ENCODE measurements at places on chromosomes 7 and 10.

DNA sequence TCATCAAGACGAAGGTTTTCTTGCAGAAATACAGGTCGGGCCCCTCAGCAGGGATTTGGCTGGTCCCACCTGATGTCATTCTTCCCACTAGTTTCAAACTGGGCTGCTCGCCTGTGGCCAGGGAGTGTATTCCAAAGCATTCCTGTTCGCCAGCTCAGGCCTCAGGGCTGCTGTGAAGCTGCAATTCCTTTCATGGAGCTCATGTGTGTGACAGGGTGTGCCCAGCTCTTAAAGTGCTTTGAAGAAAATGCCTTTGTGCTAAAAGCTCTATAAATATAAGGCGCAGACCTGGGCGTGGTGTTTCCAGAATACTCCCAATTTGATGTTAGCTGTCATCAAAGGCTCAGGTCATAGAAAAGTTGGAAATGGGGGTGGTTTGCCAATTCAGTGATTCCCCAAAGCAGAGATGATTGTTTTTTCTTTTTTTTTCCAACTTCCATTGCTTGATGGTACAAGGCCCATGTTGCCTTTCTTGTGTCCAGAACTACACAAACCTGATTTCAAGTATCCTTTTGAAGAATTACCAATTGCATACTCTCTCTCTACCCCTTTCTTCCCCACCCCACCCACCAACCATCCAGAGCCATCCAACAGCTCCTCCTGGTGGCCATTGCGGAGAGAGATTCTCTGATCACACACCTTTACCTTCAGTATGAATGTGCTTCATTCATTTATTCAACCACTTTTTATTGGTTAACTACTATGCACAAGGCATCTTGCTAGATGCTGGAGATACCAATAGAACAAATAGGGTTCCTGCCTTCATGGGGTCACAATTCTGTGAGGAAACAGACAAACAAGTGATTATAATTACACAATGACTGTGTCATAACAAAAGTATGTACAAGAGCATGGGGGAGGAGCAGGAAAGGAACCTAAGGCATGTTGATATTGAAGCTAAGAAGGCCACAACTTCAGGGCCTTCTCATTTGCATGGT, 297.3 kb upstream of the LYZL1 start:
- peak; percentile 6 for DNase-seq

GRCh38 chr10:34538281-34538829, 276.7 kb downstream of the PARD3 start:
- DNase-seq: no peak

DNA sequence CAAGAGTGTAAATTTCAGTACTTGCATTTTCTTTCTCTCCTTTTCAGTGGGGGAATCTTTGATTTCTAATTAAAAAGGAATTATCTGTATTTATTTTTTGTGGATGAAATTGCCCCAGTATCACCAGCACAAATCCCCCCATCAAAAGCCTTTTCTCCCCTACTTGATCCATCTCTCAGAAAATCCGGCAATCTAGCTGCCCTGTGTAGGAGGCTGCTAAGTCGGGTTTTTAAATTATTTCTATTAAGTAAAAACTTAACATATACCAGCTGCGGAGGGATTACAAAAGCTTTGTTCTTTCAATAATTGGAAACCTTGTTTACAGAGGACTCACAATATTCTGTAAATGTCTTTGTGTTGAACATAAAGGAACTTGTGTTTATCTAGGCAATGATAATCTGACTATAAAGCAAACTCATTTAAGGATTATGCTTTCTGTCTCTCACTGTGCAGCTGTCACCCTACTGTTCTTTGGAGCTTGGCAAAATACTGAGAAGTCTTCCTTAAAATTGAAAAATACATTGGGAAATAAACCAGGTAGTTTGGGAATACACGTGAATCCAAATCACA, 177.4 kb upstream of the PRR15 start:
- DNase-seq: no peak

- no peak for DNase-seq
Measured at GRCh38 chr10:20922033-20922432, 24.9 kb upstream of the NEBL start.

DNA sequence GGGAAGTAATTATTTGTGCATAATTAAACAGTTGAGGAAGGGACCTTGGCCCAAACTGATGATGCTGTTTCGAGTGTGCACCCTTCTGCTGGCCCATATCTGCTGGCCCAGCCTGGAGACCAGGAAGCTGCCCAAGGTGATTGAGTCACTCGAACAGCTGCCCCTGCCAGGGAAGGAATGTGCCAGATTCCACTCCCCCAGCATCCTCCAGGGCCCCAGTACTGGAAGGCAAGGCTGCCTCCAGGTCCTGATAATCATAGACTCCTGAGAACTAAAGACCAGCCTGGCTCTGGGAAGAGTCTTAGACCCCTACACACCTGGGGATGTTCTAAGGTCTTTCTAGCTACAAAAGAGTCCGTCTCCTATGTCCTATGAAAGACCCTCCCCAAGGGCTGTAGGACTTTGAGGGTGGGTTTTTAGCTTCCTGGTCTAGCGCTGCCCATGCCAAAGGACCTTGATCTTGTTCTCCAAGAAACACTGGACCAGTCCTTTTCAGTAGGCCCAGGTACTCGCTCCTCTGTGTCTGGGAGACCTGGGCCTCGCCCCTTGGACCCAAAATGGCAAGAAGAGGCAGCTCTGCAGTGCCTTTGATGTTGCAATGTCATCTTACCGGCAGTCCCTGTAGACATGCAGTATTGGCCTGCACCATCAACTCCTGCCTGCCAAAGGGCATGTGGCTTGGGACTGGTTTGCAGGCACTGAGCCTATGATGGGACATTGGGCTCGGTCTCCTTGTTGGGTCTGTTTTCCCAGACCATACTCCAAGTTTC, 103.2 kb upstream of the GPR26 start:
- no peak for DNase-seq

- no peak for DNase-seq
Measured at GRCh38 chr7:48611993-48612392, 312.4 kb upstream of the CDC14C start.

DNA sequence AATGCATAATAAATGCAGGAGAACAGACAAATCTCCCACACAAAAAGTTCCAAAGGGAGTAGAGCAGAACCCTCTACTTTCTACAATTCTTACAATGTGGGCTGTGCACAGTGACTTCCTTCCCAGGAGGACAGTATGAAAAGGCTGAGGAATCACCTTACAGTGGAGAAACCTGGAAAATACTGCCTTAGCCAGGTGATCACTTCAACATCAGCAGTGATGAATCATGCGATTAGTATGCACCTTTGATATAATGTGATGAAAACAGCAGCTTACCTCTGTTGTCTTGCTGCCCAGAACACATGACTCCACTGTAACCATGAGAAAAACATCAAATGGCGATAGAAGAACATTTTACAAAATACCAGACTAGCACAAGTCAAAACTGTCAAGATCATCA, 329.7 kb upstream of the POM121L12 start:
- DNase-seq: no peak

DNA sequence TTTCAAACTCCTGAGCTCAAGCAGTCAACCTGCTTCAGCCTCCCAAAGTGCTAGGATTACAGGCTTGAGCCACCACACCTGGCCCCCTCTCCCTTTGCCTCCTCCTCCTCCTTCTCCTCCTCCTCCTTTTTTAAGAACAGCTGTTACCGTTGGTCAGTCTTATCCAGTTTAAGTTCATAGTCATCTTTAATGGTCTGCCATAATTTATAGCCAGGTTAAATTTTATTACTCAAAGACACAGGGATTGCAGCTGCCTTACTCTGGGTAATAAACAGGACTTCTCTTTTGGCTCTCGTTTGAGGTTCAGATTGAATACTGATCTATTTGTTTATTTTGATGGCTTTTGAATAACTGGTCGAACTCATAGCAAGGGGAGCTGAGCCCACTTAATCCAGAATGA, 35.2 kb downstream of the ATOH7 start:
- no peak for DNase-seq

DNA sequence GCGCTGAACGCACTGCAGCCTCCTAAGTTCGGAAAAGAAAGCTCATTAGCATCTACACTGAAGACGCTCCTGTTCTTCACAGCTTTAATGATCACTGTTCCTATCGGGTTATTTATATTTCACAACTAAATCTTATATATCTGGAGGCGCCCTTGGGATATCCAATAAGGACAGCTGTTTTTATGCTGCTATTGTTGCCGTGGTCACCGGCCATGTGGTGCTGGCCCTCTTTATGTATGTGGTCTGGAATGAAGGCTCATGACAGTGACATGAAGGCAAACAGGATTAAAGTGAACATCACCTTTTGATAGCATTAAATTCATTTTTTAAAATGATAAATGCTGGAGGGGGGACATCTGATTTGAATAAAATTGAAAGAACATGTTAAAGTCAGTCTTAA, 8.8 kb downstream of the BLVRA start:
- no peak for DNase-seq

- DNase-seq: no peak
Measured at GRCh38 chr7:1950066-1950451, 280.0 kb downstream of the ELFN1 start.

DNA sequence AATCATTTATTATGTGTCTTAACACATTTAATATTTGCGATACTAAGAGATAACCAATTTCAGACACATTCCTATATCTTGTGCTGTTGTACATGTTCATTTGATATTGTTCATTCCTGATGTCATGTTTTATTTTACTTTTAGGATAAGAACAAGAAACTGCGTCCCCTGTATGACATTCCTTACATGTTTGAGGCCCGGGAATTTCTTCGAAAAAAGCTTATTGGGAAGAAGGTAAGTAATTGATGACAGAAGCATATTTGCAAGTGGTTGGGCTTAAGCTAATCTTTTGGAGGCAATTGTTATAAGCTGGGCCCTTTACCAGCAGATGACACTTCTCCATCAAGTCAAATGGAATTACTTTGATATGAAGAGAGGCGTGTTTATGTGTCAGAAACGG, 155.3 kb downstream of the SND1 start:
- no peak for DNase-seq

- no peak for DNase-seq
Measured at GRCh38 chr7:43666938-43667337, 62.4 kb downstream of the COA1 start.

DNA sequence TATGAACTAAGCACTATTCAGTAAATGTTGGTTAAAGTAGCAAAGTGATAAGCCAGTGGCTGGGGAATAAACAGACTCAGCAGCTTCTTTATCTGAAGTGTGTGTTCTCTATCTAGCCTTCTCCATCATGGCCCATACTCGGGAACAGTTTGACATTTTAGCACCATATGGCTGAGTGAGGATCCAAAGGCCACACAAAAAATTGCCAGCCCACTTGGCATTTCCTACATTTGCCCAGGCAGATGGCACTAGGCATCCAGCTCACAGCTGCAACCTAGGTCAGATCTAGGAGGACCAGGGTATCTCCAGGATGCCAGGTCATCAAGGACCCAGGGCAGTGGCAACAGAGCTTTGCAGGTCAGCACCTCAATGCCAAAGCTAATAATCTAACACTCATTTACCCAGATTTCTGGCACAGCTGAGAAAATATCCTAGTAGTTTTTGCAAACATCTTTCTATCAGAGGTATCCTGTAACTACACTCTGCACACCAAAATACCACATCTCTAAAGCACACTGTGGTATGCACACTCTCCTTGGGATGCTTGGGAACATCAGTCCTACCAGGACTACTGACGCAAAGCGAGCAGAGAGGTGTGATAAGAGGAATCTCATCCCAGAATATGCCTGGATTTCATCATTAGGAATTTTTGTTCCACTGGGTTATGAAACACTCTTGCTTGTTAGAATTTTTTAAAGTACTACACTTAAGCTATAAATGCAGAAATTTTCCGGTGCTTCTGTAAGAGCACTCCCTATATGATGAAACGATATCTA, 61.7 kb downstream of the DOCK4 start:
- no peak for DNase-seq

DNA sequence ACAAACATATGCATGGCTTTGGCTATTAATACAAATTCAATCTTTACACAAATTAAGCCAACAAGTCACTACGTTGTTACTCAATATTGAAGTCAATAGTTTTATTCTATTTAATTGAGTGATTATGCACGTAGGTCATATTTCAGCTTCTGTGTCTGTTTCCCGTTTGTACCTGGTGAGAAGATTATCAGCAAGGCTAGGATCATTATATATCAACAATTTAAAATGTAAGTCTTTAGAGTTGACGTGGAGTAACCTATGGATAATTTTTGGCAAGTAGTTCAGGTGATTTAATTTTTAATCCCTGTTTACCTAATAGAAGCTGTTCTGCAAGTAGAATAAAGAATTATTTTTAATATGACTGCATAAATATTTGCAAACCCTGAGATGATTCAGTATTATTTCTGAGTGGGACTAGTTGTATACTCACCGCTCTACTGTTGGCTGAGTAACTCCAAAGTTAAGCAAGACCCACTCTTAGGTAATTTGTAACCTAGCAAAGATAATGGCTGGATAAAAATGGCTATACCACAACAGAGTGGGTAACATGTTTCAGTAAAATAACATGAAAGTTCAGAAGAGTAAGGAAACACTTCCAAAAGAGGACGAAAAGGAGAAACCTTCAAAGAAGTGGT, 161.0 kb downstream of the HGF start:
- no peak for DNase-seq

DNA sequence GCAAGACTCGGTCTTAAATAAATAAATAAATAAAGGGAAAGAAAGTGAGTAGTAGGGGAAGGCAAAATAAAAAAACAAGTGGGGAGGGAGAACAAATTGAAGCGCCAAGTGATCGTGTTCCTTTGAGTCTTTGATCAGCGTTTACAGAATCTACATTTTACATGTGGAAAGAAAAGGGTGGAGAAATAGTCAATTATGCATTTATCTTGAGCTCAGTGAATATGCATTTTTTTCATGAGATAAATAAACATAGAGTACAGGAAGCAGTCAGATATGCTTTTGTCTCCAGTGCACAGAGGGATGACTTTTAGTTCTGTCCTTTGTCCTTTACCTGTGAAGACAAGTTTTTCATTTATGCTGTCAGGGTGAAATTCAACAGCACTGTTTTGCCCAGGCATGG, 6.1 kb upstream of the GUSB start:
- no peak for DNase-seq

DNA sequence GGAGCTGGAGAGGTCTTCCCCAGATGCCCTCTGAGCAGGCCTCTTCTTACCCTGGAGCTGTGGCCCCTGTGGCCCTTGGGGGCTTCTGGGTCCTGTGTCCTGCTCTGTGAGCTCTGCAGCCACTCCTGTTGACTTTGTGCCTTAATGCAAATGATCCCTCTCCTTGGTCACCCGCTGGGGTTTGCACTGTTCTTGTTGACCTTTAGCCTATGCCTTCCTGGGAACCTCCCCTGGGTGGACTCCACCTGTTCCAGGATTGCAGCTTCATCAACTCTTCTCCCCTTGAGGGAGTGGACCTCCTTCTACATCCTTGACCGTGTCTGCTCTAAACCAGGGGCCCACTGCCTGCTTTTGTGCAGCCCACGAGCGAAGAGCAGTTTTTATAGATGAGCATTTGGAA, 58.6 kb upstream of the CTBP2 start:
- no peak for DNase-seq

DNA sequence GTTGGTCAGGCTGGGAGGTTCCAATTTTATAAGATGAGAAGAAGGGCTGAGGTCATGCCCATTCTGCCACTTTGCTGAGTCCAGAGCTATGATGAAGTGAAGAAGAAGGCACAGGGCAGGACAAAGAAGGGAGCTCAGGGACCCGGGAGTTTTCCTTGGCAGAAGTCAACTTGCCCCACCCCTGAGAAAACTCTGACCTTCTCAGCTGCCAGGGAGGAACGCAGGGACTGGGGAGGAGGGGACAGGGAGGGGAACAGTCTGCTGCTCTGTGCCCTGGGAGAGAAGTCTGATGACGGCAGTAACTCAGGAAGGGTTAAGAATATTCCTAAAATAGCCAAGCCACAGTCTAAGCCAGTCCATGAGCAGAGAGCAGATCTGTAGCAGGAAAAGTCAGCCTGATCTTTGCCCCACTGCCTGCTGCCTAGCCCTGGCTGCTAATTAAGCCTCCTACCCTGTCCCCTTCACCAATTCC, 11.7 kb downstream of the ADIRF start:
- DNase-seq: no peak

Data from CD14-positive monocyte (primary cell).